NB4 (cell line): ENCODE measurements at places on chromosomes 13 and 19.

GRCh38 chr19:49939721-49940481 lies 10.6 kb upstream of the NUP62 start:
- no peak for DNase-seq

DNA sequence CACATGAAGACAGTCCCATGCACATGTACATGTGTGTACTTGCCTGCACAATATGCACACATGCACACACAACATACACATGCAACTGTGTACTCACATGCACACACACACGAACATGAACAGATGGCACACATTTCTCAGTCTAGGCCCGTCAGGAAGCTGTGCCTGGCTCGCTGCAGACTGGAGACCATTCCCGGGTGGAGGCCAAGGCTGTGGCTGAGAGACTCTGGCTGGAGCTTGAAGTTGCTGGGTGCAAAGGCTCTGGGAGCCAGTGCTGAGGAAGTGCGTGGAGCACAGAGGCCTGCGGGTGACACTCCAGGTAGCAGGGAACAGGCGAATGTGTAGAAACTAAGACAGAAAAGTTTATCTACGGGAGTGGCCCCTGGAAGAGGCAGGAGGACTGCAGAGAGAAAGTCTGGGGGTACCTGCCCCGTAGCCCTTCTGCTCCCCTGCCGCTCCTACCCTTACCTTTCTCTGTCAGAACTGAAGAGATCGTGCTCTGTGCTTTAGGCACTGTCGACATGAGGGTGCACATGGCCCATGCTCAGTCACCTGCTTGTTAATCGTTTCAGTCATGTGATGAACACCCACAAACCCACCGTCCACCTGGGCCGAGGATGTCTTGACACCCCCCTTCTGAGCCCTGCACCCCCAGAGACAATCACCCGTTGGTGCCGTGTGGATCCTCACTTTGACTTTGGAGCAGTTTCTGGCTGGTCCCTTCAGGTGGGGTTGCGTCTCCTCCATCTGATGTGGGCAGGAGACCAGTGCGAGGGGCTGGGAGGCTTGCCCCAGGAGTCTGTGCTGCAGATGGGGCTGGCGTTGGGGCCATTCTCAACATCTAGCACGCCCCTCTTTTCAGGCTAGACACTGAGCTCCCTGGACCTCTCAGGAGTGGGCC lies 69.4 kb downstream of the TEX29 start:
- DNase-seq: no peak

GRCh38 chr13:50927701-50928100 lies 18.1 kb downstream of the RNASEH2B start:
- DNase-seq: no peak

DNA sequence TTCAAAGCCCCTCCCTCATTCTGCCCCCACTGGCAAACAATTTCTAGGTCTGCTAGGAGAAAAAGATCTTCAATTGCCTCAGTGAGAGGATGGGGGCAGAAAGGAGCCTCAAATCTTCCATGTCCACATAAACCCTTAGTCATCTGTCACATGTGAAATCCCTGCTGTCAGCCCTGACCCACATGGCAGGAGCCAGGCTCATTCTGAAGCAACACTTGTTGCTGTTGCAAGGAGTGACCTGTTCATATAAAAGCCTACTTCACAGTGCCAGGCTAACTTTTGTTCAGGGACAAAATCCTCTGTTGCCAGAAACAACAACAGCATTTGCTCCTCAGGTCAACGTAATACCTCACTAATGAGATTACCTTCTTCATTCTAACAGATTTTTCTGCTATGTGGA lies 70.5 kb downstream of the IRS2 start:
- DNase-seq: peak; percentile 89

- no peak for DNase-seq
Measured at GRCh38 chr13:66888698-66889097, 341.4 kb downstream of the PCDH9 start.

DNA sequence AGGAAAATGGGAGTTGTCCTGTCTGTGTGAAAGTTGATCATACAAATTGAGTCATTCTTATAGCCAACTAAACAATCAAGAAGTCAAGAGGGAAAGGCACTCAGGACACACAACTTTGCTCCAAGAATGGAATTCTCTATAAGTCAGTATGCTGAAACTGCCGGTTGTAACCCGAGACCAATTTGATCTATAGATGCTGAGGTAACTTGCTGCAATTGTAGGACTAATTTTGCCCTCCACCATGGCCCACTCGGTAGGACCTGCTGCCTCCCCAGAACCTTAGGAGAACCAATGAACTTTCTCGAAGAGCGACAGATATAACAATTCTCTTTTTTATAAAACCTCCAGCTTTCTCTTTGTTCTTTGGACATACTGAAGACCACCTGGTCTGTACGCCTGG lies 157.0 kb downstream of the RNF17 start:
- no peak for DNase-seq

DNA sequence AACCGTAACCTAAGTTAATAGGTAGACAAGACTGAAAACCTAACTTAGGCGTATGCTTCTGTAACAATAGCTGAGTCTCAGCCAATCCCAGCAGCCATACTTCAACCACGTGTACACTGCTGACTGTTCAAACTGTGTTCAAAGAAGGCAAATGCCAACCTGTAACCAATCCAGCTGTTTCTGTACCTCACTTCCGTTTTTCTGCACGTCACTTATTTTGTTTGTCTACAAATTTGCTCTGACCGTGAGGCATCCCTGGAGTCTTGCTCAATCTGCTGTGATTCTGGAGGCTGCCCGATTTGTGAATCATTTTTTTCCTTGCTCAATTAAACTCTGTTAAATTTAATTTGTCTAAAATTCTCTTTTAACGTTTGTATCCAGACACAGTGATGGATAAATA lies 59.2 kb downstream of the EDNRB start:
- DNase-seq: no peak
